ENCODE measurements at places on chromosomes 4 and X. TPM values are rescaled to one million over a fixed set of nuclear protein-coding genes. Genes with fewer than 3 reads are reported as not detected.

The TMEM271 gene
- not detected for total RNA-seq

The ARSJ gene
- 61.7 TPM for total RNA-seq

DNA sequence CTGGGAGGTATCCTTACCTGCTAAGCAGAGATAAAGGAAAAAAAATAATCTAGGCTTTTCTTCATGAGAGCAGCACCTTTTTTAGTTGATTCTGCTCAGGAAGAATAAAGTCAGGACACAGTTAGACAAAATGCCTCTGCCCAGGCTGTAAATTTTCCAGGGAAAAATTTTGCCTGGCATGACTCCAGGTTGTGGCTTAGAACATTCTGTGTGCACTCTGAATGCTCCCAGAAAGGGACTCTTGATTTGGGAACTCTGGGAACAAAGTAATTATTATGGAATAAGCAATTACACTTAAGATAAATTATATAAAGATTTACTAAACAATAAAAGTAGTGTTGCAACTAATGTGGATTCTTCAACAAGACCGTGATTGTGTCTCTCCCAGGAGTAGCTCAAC is 826.2 kb upstream of the TENM3 start:
- no peak overlapping the region for H3K4me3 ChIP-seq
- H3K27me3 ChIP-seq = no peaks in the 10 kb centered on the region
- H3K27ac ChIP-seq = no peak overlapping the region

GRCh38 chr4:141804836-141805235 is 168.5 kb downstream of the IL15 start:
- no peak for DNase-seq
- H3K4me1 ChIP-seq = peaks cover 67% of the 10 kb centered on the region
- H3K27me3 ChIP-seq = no peaks in the 10 kb centered on the region
- H3K27ac ChIP-seq = no peak overlapping the region
- H3K4me3 ChIP-seq = no peak overlapping the region

DNA sequence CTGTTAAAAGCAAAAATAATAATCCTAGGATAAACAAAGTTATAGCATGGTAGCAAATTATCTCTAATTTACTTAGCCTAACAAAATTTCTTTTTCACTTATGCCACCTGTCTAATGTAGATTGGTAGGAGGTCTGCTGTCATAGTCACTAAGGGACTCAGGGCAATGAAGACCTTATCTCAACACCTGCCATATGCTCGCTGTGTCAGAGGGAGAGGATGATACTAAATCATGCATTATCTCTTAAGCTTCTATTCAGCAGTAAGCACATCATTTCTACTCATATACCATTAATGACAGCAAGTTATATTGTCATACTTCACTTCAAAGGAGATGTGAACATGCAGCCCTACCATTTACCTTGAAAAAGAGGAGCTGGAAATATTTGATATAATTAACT is 44.1 kb downstream of the AFM start:
- H3K27ac ChIP-seq = no peak overlapping the region
- no peaks in the 10 kb centered on the region for H3K36me3 ChIP-seq
- DNase-seq = no peak
- no peak overlapping the region for H3K4me3 ChIP-seq
- H3K27me3 ChIP-seq = peaks cover 62% of the 10 kb centered on the region

DNA sequence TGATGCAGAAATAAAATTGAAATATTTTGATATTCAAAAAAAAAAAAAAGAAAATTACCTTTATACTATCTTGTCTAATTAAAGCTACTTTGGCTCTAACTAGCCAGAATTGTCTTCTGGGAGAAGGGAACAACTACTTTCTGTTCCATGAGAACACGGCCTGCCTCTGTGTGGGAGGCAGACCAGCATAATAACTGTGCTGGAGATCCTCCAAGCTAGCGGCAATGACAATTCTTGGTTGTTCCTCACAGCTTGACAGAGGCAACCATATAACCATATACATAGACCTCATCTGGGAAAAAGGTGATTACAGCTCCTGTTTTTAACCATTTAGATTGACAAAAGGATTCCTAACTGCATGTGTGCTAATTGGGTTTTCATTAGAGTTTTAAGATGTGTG is 95.7 kb downstream of the RBMX2 start:
- H3K27ac ChIP-seq = no peak overlapping the region
- H3K27me3 ChIP-seq = no peaks in the 10 kb centered on the region

DNA sequence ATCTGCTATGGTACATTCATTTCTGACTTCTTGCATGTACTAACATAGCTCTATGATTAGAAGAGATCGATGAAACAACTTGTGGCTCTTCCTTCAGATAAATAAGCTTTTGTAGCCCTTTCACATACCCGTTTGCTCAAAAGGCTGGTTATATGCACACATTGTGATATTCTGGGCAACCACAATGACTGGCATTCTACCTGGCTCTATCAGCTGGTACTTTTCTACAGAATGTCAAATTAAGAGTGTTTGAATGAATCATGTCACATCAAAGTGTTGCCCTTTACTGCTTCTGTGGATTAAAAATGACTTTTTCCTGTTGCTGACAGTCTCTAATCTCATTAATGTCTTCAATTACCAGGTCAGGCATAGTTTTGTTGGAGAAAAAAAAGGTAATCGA is 11.6 kb downstream of the PGRMC1 start:
- DNase-seq = no peak
- H3K4me3 ChIP-seq = no peak overlapping the region
- no peaks in the 10 kb centered on the region for H3K27me3 ChIP-seq
- H3K4me1 ChIP-seq = no peaks in the 10 kb centered on the region
